Stimulated activated CD4-positive, alpha-beta T cell treated with anti-CD3 and anti-CD28 coated beads, TNF-alpha, amount 100 ng/mL, for 1 hour (primary cell): ENCODE measurements at places on chromosomes 5 and 9.

DNA sequence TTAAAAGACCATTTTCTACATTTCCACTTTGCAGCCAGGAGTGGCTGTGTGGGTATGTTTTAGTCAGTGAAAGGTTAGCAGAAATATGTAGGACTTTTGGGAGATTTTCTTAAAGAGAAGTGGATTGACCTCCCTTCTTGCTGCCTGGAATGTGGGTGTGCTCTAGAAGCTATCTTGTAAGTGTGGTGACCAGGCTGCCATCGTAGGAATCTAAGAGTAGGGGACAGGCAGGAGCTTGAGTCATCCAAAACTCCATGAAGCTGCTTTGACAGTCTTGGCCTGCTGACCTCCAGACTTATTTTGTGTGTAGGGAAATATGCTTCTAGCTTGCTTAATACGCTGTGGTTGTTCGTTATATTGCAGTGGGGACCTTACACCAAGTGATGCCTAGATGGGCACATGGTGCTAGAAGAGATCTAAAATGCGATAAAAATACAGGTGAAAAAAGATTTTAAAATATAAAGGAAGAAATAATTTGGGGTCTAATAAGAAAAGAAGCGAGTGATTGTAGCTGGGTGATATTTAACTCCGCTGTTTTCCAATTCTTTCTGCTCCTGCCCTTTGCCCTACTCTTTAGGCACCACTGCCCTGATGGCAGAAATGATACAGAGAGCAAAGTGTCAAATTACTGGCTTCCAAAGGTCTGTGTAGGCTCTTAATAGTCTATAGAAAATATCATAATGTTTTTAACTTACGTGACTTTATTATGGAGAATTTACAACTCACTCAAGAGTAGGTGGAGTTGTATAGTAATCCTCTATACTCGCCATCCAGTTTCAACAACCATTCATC is 298.2 kb upstream of the ZNF608 start:
- no peak for DNase-seq

DNA sequence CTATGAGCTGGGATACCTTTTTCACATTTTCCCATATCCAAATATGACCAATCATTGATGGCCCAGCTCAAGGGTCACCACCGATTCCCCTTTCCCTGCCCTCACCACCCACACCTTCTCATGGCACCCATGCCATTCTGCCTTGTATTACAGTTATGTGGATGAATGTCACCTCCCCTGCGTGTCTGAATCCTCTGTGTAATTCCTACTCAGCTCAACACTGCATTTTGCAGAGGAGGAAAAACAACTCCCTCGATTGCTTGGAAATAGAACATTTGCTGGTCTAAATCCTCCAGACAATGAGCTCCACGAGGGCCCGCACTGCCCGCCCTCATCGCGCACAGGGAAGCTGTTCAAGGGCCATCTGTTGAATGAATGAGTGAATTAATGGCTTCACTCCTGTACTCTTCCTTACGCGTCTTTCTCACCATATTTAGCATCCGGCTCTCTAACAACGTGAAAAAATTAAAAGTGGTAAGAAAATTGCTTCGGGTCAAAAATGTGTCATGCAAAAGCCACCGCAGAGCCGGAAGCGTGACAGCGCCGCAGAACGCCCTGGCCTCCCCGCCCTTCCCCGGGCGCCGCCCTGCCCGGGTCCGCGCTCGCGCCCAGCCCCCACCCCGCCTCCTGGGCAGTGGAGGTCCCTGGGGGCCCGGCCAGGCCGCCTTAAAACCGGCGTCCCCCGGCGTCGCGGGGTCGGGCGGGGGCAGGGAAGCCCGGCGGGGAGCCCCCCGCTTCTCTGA is 704 bp downstream of the SUSD1 start:
- DNase-seq: no peak

GRCh38 chr9:134391319-134392231 is 65.3 kb downstream of the RXRA start:
- peak; percentile 42 for DNase-seq

DNA sequence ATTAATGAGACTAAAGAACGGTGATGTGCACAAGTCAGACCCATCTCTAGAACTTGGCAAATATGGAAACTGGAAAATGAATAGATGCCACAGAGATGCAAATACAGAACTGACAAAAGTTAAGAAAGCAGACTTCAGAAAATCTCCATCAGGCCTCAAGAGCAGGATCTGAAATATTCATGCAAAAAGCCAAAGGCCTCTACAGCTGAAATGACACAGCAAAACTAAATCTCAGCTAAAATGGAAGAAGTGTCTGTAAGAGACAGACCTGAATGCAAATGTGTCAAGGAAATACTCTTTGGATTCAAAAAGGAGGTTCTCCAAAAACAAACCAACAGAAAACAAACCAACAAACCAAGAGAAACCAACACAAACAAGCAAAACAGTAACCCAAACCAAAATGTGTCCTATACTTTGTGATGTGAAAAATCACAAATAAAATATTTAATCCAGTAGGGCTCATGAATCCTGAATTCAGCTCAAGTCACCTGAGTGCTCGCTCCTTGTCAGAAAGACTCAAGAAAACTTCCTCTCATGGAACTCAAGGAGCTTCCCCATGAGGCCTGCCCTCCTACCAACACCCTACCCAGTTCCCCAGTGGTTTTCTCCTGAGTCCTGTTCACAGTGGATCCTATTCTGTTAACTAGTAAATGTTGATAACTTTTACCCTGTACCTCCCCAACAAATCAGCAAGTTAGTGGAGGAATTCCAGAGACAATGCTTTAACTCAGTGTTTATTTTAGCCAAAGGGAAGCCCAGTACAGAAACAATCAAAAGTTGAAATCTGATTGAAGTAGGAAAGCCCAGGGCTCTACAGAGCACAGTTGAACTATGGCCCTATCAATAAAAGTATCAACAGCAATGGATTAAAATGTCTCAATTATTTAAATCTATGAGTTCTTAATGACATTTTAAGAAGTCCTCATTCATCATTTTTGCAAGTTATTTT is 14.6 kb downstream of the MRPS27 start:
- no peak for DNase-seq

DNA sequence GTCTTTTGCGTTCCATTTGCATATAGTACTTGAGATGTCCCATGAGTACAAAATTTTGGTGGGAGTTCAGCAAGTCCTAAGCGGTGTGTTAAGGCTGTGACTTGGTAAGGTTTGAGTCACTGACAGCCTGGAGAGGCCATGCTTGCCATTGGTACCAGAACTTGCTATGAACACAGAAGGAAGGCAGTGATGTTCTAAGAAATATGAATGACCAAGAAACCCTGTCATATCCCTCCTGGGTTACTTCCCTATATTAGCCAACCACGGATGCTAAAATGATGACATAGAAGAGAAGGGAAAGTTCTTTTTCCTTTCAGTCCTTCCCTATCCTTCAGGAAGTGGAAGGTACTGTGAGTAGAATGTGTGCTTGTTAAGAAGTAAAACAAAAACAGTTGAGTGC is 136.7 kb downstream of the GCNT1 start:
- no peak for DNase-seq

- DNase-seq: no peak
These were observed 982.1 kb downstream of the DTWD2 start for GRCh38 chr5:118006219-118006618.

GRCh38 chr5:158559066-158559465 is 540.6 kb downstream of the EBF1 start:
- DNase-seq: no peak

GRCh38 chr5:139088024-139088423 is 110.1 kb downstream of the SIL1 start:
- DNase-seq: no peak

DNA sequence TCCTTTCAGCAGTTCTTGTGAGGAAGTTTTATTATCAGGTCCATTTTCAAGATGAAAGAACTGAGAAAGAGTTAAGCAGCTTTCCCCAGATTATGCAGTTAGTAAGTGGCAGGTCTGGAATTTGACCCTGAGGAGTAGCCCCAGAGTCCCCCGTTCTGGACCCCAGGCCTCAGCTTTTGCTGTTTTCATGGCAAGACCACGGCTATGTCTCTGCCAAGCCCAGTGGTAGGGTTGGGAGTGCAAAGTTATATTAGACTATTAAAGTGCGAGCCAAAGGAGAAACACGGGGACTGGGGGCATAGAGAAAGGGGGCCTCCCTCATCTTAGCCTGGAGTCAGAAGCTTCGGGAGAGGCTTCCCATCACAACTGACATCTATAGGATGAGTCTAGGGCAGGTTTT is 19.3 kb upstream of the ORM1 start:
- no peak for DNase-seq

DNA sequence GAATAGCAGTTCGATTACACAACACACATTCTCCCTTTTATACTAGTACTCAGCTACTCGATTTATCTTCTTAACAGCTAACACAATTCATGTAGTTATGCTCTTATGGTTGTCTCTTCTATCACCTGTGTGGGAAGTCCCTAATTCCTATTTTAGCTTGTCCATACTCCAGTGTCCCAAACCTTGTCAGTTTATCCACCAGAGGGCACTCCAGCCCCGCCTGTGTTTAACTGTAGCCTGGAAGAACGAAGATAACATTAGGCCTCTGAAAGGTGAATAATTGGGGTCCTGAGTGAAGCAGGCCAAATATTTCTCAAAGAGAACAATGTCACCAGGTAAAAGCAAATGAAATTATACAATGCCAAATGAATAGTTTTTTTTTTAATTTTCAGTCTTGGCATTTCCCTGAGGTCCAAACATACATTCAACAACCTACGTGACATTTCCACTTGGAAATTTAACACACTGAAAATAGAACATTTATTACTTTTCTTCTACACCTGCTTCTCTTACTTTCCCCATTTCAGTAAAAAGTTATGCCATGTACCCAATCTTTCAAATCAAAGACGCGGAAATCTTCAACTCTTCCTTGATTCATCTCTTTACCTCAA is 560.7 kb downstream of the HTR1A start:
- no peak for DNase-seq

DNA sequence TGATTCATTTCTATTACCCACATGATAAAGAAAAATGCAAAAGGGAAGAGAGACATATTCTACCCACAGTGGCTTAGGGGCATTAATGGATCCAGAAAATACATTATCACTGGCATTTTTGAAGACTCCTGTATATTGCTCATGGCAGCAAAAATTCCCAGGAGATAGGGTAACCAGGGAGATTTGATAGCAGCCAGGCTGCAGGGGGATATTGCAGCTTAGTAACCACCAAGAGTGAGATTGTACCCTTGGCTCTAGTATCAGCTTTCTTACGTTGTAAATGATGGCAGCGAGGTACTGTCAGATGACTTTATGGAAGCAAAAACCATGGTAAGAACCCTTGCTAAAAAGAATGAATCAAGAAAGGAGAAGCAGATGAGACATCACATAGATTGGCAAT is 19.8 kb upstream of the ALDH1A1 start:
- DNase-seq: no peak

- no peak for DNase-seq
These were observed 797 bp upstream of the CCL27 start for GRCh38 chr9:34663303-34663605.

- DNase-seq: no peak
These were observed 80.1 kb upstream of the DMAC1 start for GRCh38 chr9:7879551-7880245.

DNA sequence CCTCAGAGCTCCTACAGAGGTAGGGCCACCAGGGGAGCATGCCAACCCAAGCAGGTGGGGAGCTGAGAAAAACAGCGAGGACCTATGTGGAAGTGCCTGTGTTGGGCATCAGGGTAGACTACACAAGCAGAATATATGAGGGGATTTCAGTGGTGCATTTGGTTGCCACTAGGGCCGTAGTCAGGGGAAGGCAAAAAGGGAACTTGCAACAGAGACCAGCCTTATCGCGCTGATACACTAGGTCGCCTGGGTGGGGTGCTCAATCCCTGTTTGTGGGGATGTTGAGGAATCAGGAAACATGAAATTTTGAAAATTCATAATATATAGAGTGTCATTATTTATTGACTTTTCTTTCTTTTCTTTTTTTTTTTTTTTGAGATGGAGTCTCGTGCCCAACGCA is 370.9 kb upstream of the PRR16 start:
- no peak for DNase-seq

DNA sequence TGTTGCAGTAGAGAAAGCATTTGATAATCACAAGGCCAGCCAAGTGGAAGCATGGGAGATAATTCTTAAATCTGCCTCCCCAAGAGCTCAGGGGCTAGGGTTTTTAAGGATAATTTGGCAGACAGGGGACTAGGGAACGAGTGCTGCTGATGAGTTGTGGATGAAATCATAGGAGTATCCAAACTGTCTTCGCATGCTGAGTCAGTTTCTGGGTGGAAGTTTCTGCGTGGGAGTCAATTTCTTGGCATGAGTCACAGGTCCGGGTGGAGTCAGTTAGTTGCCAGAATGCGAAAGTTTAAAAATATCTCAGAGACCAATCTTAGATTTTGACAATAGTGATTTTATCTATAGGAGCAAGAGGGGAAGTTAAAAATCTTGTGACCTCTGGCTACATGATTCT is 112.6 kb downstream of the TMC1 start:
- DNase-seq: no peak

DNA sequence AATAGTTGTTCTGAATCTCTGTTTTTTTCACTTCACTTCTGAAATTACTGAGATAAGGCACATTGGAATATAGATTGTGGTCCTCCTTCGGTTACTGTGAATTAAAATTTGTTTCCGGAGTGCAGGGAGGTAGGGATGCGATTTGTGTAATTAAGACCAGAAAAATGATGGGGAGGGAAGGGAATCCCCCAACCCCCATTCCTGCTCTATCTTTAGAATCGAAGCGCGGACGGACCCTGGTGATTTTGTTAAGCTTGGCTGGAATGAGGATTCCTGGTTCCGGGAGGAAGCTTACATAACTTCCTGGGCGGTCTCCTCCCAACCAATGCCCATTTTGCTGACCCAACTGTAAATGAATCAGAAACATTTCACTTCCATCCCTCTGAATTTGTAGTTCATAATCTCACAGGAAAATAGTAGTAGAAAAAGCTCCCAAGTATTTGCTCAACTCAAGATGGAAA is 220.1 kb upstream of the MSX2 start:
- no peak for DNase-seq

- DNase-seq: no peak
These were observed 2.3 kb downstream of the TTF1 start for GRCh38 chr9:132404228-132404881.

GRCh38 chr9:94938384-94938783 is 211.9 kb downstream of the AOPEP start:
- DNase-seq: no peak

- DNase-seq: peak; percentile 27
These were observed 583 bp downstream of the DIAPH1 start for GRCh38 chr5:141618030-141618803.

- DNase-seq: no peak
These were observed 18.8 kb downstream of the MAP1B start for GRCh38 chr5:72125941-72126620.

DNA sequence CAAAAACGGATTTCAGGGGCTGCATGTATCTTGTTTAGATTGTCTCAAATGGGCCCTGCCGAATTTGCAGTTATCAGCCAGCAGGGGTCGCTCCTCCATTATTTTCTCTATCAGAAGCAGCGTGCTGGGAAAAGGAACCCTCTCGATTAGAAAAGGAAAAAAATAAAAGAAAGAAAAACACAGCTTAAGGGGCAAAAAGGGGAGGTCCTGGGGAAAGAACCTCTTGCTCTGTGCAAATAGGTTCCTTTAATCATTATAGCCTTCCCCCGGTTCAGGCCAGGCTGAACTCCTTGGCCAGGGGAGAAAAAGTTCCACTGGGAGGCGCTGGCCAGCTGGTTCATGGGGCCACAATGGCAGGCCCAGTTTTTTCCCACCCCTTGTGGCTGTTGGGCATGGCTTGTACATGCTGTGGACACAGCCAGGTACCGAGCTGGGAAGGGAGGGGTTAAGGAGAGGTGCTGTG is 25.0 kb upstream of the CAPSL start:
- DNase-seq: no peak

GRCh38 chr5:40984884-40985283 is 75.6 kb downstream of the C7 start:
- no peak for DNase-seq
